Kidney epithelial cell (primary cell): ENCODE measurements at places on chromosomes 5 and 9.

DNA sequence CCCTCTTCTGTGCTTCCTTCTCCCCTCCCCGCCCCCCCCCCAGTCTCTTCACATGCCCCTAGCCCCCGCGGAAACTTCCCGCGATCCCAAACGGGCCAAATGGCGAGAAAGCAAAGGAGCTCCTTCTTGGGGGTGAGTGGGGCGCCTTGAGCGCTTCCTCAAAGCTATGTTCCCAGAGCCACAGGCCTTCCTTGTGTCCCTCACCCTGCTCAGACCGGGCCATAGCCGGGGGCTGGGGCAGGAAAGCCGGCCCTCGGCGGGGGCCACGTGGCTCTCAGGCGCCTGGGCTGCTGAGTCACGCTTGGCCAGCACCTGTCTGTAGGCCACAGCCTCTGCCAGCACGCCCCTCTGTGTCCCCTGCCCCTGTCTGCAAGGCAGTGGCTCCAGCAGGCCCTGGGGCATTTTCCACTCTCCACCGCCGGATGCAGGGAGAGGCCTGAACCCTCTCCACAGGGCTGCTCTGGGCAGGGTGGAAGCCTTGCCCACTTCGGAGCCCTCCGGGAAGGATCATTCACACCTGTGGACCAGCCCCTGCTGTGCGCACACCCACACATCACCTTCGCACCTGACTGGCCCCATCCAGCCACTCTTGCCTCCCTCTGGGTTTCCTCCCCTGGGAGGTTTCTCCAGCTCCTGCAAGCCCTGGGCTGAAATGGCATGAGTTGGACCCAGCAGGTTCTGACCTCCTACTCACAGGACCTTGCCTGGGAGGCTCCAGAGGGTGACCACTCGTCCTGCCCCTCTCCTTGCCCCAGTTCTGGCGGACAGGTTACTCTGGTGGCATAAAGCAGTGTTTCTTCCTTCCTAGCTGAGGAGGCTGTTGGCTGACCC lies 1.2 kb upstream of the SQSTM1 start:
- DNase-seq, result peak; percentile 52

DNA sequence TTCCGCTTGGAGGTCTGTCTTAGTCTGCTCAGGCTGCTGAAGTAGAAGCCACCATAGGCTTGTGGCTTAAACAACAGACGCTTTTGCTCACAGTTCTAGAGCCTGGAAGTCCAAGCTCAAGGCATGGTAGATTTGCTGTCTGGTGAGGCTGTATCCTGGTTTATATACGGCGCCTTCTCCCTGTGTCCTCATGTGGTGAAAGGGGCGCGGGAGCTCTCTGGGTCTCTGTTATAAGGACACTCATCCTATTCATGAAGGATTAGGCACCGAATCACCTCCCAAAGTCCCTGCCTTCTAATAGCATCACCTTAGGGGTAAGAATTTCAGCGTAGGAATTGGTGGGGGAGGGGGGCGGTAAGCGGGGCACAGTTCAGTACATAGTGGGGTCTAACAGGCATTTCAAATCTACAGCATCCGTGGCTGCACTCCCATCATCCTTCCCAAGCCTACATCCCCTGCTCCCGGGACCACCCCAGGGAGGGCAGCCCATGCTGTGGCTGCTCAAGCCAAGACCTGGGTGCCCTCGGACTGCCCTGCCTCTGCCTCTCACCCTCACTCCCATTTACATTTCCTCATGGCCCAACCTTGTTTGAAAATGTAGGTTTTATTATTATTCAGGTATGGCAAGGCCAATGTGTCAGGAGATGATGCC lies 15.1 kb upstream of the LPCAT1 start:
- no peak for DNase-seq

DNA sequence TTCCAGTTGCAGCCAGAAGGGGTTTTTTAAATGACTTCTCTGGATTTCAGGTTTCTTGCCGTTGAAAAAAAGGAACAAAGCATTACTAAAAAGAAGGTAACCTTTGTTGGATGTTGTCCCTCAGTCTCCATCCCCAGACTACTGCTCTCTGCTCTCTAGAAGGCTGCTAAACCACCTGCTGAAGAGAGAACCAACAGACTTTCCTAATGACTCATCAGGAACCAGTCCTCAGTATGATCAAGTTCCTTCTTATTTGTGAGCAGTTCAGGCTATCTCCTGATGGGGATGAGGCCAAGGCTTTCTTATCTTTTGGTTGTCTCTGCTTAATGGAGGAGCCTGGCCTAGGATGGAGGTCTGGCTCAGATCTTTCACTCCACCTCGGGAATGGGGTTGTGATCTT lies 4.1 kb downstream of the KIF4B start:
- no peak for DNase-seq

- DNase-seq, result no peak
These were observed 371.9 kb downstream of the CETN3 start for GRCh38 chr5:90037646-90038045.

DNA sequence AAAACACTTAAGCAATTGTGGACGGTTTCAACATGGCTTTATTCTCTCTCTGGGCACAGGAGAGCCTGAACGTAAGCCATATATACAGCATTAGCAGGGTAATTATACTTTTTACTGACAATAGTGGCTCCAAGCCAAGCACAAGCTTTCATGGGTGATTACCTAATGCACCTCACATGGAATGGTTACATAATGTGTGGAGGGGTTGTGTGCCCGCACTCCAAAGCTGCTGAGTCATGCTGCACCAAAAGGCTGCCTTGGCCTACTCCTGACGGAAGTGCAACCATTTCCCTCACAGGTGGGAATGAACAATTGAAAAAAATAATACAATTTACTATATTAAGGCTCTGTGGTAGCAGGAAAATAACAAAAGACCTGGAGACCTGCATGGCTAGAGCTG lies 86.5 kb upstream of the ATP10B start:
- peak; percentile 50 for DNase-seq

DNA sequence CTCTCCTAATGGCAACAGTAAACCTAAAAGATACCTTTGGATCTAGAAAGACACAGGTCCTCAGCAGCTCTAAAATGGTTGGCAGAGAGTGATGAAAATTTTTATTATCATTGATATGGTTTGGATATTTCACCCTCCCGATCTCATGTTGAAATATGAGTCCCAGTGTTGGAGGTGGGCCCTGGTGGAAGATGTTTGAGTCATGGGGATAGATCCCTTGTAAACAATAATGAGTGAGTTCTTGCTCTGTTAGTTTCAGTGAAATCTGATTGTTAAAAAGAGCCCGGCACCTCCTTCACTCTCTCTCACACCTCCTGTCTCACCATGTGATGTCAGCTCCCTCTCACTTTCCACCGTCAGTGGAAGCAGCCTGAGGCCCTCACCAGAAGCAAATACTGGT lies 117.7 kb downstream of the FRMD3 start:
- no peak for DNase-seq

DNA sequence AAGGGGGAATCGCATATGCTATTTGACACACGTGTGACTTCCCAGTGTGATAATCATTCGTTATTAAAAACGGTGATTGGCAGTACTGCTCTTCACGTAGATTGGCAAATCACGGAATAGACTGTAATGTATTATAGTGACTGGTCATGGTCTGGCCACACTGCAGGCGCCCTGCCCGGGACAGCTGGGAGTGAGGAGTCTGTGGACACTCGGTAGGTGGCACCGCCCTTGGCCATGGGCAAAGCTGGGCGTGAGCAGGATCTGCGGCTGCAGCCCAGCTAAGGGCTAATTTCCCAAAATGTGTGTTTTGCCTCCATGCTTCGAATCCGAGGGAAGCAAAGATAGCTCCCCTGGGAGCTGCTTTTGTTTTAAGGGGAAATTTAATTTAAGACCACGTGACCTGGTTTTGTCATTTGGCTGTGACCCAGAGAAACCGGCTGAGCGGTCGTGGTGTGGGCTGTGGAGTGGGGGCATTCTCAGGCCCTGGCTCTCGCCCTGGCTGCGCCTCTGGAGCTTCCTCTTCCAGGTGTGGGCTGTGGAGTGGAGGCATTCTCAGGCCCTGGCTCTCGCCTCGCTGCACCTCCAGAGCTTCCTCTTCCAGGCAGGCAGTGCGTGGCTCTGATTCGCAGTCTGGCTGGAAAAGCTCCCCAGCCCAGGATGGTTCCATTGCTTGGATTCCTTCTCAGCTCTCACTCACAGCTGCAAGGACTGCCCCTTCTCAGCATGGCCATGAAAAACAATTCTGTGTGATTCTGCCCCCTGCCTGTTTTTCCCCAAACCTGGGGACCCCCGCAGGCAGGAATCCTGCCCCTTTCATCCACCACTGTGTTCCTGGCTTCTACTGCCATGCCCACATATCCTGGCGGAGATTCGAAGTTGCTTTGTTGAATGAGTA lies 131.1 kb downstream of the OLFM1 start:
- DNase-seq, result no peak

- DNase-seq, result no peak
These were observed 53.7 kb downstream of the LMX1B start for GRCh38 chr9:126667190-126668055.

- DNase-seq, result peak; percentile 7
These were observed 58.8 kb downstream of the MTRR start for GRCh38 chr5:7927466-7928375.

GRCh38 chr5:1151316-1151715 lies 39.5 kb upstream of the SLC12A7 start:
- no peak for DNase-seq

DNA sequence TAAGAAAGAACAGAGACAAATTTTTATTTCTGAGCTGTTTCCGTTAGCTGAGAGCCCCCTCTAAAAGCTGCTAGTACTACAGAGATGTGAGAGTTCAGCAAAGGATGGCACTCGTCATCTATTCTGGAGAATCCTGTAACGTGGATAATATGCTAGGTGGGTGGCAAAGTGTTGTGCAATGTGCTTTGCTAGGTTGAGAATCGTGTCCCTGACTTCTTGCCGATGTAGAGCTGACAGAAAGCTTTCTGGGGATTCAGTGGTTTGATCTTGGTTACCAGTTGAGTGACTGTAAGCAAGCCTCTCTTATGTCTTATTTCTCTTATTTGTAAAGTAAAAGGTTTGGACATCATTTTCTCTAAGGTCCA lies 298.3 kb upstream of the ACTBL2 start:
- no peak for DNase-seq

- DNase-seq, result peak; percentile 68
These were observed 90.4 kb upstream of the ANKRD55 start for GRCh38 chr5:56323505-56323904.

GRCh38 chr5:129031886-129032683 lies 62.5 kb upstream of the ISOC1 start:
- DNase-seq, result no peak

- DNase-seq, result no peak
These were observed 270.2 kb downstream of the ELAVL2 start for GRCh38 chr9:23555851-23556250.

- DNase-seq, result no peak
These were observed 37.4 kb downstream of the WWC1 start for GRCh38 chr5:168328814-168329213.

- peak; percentile 16 for DNase-seq
These were observed 318.2 kb downstream of the SLCO4C1 start for GRCh38 chr5:101977729-101978345.

- no peak for DNase-seq
These were observed 72.7 kb downstream of the SMIM23 start for GRCh38 chr5:171858303-171858702.

DNA sequence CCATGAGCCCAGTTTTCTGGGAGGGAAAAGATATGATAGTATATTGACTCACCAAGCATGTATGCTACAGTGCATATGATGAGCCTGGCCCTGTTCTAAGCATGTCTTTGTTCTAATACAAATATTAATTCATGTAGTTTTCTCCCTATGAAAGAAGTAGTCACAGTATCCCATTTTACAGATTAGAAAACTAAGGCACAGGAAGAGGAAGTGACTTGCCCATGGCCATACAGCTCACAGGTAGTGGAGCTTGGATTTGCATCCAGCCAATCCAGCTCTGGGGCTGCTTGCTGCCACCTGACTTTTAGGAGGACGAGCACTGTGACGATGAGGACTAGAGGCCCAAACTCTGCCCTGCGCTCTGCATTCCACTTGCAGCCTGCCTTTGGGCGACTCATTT lies 76.4 kb downstream of the AK8 start:
- DNase-seq, result no peak

- DNase-seq, result no peak
These were observed 64.3 kb downstream of the CPLANE1 start for GRCh38 chr5:37184748-37185364.

- no peak for DNase-seq
These were observed at the start of gene ADAMTS19 for GRCh38 chr5:129459777-129460671. Gene ADAMTS19, plus strand, starts transcription at chr5:129460298. Its CDS starts 94 bp downstream, at chr5:129460392.

DNA sequence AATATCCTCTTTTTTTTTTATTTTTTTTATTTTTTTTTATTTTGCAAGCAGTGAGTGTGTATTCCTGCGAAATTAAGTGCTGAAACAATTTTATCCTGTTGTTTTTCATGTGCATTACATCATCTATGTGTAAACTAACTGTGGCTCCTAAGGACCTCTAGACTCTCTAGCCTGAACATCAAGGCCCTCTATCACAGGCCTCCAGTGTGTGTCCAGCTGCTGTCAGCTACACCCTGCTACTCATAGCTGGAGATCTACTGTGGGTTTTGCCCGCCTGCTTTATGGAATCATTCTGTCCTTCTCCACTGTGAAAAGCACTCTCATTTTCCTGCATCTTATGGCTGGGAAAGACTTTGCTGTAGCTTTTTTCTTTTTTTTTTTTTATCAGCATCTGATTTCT lies 157.8 kb downstream of the KCTD16 start:
- no peak for DNase-seq

DNA sequence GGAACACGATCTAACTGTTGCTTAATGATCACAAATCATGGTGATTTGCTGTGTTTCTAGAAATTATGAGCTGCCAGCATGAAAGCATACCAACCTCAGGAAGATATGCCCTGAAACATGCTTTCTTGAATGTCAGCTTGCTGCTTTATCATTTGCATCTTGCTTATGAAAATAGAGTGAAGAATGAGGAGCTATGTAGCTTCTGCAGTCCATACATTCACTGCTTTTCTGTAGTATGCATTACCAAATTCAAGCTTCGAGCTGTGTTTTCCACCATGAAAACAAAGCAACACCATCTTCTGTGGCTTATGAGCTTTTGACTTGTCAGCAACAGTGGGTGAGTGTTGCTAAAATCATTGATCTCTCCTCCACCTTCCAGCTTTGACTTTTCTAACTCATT lies 16.5 kb downstream of the F2RL2 start:
- DNase-seq, result no peak

- no peak for DNase-seq
These were observed 26.5 kb upstream of the C5orf47 start for GRCh38 chr5:173962436-173962972.
